ENCODE measurements at places on chromosomes 16 and 17.

GRCh38 chr16:63612462-63613227 is 1509.2 kb downstream of the CDH11 start:
- peak; percentile 15 for DNase-seq

GRCh38 chr16:65833171-65833871 is 533.2 kb upstream of the CDH5 start:
- DNase-seq, result no peak

- DNase-seq, result no peak
Measured at GRCh38 chr17:52465407-52465806, 306.9 kb upstream of the CA10 start.

DNA sequence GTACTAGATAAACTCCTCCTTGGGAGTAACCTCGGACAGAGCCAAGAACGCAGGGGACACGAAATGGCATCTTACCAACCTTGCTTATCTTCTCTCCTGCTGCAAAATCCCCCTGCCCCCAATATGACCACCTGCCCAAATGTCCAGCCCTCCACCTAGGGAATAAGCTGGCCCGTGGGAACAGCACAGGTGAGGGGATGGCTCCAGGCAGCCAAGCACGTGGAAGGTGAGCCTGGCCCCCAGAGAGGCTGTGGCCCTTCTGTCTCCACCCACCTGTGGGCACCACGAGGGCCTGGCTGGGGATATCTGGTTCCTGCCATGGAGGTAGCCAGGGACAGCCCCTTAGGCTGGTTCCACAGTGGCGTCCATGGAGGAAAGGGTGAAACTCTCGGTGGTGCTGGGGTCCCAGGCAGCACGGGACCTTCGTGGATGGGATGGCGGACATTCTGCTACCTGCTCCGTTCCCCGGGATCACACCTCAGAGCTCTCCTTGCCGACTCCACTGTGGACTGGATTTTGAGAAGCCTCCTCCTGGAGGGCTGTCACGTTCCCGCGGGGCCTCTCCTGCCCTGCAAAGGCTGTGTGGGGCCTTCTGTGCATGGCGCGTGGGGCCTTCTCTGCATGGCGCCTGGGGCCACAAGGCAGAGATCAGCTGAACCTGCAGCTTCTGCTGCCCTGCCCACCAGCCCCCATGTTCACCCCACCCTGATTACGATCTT is 388.5 kb upstream of the TNRC6C start:
- no peak for DNase-seq

- peak; percentile 85 for DNase-seq
Measured at GRCh38 chr16:86414991-86415740, 95.2 kb upstream of the FOXF1 start.

- no peak for DNase-seq
Measured at GRCh38 chr16:49179714-49180330, 101.8 kb downstream of the CBLN1 start.

DNA sequence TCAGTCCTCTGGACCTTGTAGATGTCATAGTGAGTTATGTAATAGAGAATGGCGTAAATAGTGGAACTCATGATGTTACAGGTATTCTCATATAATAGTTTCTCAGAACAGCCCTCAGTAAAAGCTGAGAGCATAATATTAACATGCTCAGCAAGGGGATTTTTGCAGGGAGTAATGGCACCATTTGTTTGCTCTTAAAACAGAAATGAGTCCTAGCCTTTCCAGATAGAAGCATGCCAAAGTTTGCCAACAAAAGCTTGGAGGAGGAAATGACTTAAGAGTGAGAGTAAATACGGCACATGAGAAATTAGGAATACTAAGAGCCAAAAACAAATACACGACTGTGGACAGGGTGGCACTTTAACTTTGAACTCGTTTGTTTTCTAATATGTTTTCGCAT is 198.4 kb downstream of the ANKFN1 start:
- peak; percentile 61 for DNase-seq

GRCh38 chr17:59151006-59151405 is 4.0 kb downstream of the SKA2 start:
- no peak for DNase-seq

- no peak for DNase-seq
Measured at GRCh38 chr16:35713762-35714650, 2254.6 kb downstream of the TP53TG3F start.

GRCh38 chr16:31745900-31746299 is 127.7 kb upstream of the ZNF267 start:
- no peak for DNase-seq

- DNase-seq, result no peak
Measured at GRCh38 chr16:3689731-3690130, 27.6 kb downstream of the TRAP1 start.

- DNase-seq, result no peak
Measured at GRCh38 chr17:80221351-80222105, 1.3 kb downstream of the SLC26A11 start.

- DNase-seq, result peak; percentile 78
Measured at GRCh38 chr16:70508752-70509151, 14.6 kb downstream of the COG4 start.

DNA sequence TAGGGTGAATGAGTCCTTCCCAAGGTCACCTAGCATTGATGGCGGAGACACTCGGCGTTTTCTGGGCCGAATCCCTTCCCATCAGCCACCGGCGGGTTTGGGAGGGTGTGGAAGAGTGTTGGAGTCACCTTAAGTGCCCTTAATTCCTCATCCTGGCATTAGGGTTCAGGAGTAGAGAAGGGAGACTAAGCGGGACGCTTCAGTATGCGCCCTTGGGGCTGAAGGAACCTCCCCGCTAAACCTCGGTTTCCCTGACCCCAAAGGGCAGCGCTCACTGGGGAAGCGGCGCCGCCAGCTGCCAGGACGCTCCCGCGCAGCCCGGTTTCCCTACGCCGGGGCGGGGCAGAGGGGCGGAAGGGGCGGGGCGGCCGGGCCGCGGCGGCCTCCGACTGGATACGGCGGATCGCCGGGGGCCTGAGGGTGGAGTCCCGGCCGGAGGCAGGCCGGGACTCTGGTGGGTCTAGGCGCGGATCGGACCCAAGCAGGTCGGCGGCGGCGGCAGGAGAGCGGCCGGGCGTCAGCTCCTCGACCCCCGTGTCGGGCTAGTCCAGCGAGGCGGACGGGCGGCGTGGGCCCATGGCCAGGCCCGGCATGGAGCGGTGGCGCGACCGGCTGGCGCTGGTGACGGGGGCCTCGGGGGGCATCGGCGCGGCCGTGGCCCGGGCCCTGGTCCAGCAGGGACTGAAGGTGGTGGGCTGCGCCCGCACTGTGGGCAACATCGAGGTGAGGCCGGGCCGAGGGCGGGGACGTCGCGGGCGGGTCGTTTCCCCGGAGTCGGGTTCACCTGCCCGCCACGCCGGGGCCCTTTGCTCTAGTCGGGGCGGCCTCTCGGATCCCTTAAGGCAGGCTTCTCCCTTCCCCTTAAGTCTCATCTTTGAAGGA is at the start of gene DHRS11:
Gene DHRS11, plus strand, starts transcription at position 446 of the 882 bp plus-strand sequence. Its CDS starts 131 bp downstream, at position 577.
- peak; percentile 80 for DNase-seq

- DNase-seq, result peak; percentile 70
Measured at GRCh38 chr17:8785547-8786413, 13.4 kb downstream of the MFSD6L start.

- DNase-seq, result no peak
Measured at GRCh38 chr17:45302649-45303173, 14.1 kb downstream of the MAP3K14 start.

DNA sequence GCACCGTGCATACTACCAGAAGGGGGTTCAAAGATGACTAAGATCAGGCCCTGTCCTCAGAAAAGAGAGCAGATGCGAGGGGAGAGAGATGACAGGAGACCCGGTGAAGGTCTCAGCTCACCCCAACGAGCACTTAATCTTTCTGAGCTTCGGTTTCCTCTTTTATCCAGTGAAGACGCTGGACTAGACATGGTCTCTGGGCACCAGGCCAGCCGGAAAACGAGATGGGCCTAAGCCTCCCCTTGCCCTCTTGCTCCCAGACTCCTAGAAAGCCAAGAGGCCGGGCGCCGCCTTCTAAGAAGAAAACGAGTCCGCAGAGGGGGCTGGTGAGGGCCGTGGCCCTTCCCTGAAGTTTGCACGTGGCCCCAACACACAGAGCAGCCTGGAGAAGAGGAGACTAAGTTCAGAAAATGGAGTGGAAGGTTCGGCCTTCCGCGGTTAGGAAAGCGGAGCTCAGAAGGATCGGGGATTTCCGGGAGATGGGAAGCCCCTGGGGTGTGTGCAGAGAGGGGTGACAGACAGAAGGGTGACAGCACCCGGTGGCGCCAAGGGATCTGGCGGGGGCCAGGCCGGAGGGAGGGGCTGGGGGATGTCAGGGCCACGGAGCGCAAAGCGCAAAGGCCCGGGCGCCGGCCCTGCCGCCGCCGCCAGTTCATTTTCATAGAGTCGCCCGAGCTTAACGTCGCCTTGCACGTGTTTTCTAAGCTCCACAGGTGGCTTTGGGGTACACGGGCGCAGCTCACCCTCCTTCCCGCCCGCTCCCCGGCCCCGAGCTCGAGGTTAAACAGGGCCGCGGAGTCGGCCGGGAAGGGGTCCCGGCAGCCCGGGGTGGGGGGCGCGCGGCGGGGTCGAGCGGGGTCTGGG is 42.1 kb upstream of the BHLHA9 start:
- no peak for DNase-seq

DNA sequence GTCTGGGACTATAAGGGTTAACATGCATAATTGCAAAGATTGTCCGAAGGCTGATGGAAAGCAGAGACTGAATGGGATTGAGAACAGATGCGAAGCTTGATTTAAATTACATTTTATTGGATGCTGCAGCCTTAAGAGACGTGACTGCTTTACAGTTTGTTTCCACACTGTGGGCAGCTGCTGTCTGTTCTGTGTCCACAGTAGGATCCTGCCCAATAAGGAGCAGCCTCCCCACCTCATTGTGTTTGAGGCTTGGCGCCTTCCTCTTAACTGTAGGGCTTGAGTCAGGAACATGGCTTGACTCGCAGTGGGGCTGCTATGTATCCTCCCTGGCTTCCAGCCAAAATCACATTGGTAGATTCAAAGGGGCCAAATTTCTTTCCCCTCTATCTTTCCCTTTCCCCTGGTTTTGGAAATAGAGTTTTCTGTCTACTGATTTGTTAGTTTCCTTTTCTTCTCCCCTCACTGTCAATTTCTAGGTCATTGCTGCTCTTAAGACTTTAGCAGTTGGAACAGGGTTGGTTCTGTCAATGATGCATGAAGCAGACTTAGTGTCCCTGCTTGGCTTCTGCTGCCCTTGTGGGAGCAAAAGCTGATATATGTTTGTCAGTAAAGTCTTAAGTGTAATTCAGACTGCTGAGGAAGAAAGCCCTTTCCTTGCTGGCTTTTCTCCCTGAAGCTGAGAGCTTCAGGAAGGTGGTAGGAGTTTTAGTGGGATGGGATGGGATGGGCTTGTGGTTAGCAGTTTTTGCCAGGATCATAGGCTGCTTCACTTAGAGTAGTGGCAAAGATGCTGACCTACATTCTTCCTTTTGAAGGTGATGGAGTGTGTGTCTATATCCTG is 5.0 kb upstream of the RARA start:
- DNase-seq, result no peak

DNA sequence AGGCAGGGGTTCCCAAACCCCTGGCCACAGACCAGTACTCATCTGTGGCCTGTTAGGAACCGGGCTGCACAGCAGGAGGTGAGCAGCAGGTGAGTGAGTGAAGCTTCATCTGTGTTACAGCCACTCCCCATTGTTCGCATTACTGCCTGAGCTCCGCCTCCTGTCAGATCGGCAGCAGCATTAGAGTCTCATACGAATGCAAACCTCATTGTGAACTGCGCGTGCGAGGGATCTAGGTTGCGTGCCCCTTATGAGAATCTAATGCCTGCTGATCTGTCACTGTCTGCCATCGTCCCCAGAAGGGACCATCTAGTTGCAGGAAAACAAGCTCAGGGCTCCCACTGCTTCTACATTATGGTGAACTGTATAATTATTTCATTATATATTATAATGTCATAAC is 25.1 kb upstream of the RMI2 start:
- no peak for DNase-seq

GRCh38 chr16:7318686-7319085 is 14.0 kb upstream of the RBFOX1 start:
- DNase-seq, result no peak

- DNase-seq, result peak; percentile 26
Measured at GRCh38 chr17:48374650-48375230, 55.3 kb downstream of the SKAP1 start.

GRCh38 chr16:5032748-5033167 is 977 bp downstream of the NAGPA start:
- DNase-seq, result peak; percentile 18

DNA sequence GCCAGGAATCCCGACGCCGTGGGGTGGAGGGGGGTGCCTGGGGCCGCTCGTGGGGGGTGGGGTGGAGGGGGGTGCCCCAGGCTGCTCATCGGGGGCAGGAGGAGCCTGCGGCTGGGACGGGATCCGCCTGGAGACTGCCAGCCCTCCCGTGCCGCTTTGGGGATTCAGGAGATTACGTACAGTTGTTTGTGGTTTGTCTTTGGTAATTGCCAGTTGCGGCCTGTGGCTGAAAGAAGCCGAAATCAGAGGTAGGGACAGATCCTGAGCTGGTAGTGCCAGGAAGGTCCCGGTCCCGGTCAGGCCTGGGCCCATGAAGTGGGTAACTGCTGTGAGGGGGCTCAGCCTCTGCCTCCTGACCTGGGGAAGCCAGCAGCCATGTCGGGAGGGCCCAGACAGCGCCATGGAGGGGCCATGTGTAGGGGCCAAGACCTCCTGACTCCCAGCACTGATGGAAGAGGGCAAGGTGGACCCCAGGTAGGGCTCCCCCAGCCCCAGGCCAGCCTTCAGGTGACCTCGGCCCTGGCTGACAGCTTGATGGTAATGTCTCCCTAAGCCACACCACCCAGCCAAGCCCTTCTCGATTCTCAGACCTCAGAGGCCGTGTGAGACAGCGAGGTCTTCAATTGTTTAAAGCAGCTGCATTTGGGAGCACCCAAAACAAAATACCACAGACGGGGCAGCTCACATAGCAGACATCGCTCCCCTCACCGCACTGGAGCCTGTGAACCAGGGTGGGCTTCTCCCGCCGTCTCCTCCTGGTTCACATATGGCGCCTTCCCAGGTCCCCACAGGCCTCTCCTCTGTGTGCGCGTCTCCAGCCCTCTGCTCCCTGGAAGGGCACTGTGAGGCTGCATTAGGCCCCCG is 34.9 kb upstream of the SSTR5 start:
- no peak for DNase-seq

DNA sequence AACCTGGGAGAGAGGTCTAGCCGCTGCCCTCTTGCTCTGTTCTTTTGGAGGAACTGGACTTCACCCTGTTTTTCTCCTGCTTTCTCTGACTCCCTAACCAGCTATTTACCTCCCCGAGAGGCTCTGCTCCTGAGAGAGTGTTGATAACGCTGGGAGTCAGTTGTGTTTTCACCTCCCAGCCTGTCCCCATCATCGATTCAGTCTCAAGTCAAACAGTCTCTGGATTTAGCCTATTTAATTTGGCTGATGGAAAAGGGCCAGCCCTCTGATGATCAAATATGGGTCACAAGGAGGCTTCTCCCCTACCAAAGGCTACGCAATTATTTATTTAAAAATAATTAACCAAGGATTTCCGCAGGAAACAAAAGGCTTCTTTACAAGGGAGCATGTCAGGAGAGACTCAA is 31.8 kb downstream of the HNF1B start:
- DNase-seq, result no peak

- no peak for DNase-seq
Measured at GRCh38 chr17:28472871-28473497, 460 bp upstream of the SLC13A2 start.

DNA sequence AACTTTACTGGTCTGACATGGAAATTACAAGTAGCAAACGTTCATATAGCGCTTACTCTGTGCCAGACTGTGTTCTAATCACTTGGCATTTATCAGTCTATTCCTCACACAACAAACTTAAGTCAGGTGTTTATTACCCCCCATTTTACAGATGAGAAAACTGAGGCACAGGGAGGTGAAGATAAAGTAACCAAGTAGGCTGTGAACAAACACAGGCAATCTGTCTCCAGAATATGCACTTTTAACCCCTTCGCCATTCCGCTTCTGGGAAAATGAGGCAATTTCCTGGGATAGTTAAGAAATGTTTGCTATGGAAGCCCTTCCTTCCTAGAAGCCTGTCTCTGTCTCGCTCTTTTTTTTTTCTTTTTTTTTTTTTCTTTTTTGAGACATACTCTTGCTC is 12.2 kb upstream of the CXCL16 start:
- DNase-seq, result peak; percentile 44

Measured in endothelial cell of umbilical vein (primary cell).